ENCODE measurements at places on chromosomes 7 and 10. TPM values are rescaled to one million over a fixed set of nuclear protein-coding genes. Genes with fewer than 3 reads are reported as not detected.

The MMD2 gene
- total RNA-seq: not detected

The CPXM2 gene
- 11.6 TPM for total RNA-seq

The LIPF gene
- not detected for total RNA-seq

The AOAH gene
- 9.5 TPM for total RNA-seq

The TMEM229A gene
- 0.55 TPM for total RNA-seq

The CLDN4 gene
- total RNA-seq: 9.4 TPM

The CH25H gene
- 3.8 TPM for total RNA-seq

DNA sequence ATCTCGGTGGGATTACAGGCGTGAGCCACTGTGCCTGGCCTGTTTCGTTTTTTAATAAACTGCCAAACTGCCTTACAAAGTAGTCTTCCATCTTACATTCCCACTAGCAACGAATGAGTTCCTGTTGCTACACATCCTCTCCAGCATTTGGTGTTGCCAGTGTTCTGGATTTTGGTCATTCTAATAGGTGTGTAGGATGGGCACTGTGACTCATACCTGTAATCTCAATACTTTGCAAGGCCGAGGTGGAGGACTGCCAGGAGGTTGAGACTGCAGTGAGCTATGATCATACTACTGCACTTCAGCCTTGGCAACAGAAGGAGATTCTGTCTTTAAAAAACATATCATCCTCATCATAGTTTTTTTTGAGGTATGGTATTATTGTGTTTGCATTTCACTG, 21.4 kb upstream of the RSBN1L start:
- H3K4me3 ChIP-seq: no peak overlapping the region
- H3K36me3 ChIP-seq: no peaks in the 10 kb centered on the region
- no peaks in the 10 kb centered on the region for H3K4me1 ChIP-seq
- no peak overlapping the region for H3K27ac ChIP-seq

DNA sequence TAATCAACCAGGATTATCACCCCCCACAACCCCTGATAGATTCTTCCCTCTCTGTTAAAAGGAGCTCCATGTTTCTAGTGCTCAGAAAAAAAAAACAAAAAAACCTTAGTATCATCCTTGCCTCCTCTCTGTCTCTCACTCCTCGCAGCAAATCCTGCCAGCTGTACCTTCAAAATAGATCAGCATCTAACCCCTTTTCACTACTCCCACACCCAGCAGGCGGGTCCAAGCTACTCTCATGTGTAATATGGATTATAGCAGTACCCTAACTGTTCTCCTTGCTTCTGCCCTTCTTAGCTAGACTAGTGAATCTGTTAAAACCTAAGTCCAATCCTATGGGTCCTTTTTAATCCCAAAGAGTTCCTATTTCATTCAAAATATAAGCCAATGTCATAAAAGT, 667.4 kb downstream of the MAGI2 start:
- H3K4me1 ChIP-seq: no peaks in the 10 kb centered on the region
- no peak overlapping the region for H3K27ac ChIP-seq
- no peak for DNase-seq
- no peak overlapping the region for H3K4me3 ChIP-seq

- H3K4me3 ChIP-seq: no peak overlapping the region
- no peaks in the 10 kb centered on the region for H3K4me1 ChIP-seq
- no peak for DNase-seq
- no peaks in the 10 kb centered on the region for H3K36me3 ChIP-seq
- H3K27me3 ChIP-seq: no peaks in the 10 kb centered on the region
- H3K27ac ChIP-seq: no peak overlapping the region
These were observed 7.1 kb downstream of the ASB10 start for GRCh38 chr7:151179946-151180345.

DNA sequence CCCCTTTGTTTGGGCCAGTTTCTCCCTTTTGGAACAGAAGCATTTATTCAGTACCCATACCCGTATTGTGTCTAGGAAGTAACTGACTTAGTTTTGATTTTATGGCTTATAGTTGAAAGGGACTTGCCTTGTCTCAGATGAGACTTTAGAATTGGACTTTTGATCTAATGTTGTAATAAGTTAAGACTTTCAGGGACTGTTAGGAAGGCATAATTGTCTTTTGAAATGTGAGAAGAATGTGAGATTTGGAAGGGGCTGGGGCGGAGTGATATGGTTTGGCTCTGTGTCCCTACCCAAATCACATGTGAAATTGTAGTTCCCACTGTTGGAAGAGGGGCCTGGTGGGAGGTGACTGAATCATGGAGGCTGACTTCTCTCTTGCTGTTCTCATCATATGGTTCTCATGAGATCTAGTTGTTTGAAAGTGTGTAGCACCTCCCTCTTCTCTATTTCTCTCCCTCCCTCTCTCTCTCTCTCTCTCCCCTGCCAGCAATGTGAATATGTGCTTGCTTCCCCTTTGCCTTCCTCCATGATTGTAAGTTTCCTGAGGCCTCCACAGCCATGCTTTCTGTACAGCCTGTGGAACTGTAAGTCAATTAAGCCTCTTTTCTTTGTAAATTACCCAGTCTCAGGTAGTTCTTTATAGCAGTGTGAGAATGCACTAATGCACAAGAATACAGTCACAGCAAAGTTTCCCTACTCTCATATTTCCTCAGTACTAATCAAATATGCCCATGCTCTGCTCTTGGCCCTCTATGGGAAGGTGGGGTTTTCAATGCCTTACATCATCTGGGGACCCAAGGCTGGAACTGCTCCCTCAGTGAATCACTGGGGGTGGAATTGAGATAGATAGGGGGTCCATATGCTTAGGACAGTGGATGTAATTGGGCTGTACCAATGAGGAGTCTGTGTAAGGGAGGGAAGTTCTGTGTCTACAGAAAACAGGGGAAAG, 17.2 kb upstream of the AKR1C1 start:
- H3K27ac ChIP-seq: no peak overlapping the region
- H3K36me3 ChIP-seq: no peaks in the 10 kb centered on the region
- H3K4me3 ChIP-seq: no peak overlapping the region

DNA sequence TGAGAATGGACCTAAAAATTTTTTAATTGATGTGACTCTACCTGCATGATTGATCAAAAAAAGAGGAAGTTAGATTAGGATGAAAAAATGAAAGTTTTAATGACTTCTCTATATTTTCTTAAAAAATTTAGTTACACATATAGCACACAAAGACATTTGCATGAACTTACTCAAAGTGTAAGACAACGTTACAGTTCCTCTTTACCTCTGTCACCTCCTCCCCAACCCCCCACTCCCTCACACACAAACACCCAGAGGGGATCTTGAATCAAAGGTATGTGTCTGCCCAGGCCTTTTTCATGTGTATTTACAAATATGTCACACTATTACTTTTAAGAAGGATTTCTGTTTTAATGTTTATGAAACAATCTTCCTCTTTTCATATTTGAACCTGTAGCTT, 20.6 kb upstream of the CDCA7L start:
- H3K27me3 ChIP-seq: no peaks in the 10 kb centered on the region
- no peaks in the 10 kb centered on the region for H3K4me1 ChIP-seq
- H3K27ac ChIP-seq: no peak overlapping the region
- no peak overlapping the region for H3K4me3 ChIP-seq

DNA sequence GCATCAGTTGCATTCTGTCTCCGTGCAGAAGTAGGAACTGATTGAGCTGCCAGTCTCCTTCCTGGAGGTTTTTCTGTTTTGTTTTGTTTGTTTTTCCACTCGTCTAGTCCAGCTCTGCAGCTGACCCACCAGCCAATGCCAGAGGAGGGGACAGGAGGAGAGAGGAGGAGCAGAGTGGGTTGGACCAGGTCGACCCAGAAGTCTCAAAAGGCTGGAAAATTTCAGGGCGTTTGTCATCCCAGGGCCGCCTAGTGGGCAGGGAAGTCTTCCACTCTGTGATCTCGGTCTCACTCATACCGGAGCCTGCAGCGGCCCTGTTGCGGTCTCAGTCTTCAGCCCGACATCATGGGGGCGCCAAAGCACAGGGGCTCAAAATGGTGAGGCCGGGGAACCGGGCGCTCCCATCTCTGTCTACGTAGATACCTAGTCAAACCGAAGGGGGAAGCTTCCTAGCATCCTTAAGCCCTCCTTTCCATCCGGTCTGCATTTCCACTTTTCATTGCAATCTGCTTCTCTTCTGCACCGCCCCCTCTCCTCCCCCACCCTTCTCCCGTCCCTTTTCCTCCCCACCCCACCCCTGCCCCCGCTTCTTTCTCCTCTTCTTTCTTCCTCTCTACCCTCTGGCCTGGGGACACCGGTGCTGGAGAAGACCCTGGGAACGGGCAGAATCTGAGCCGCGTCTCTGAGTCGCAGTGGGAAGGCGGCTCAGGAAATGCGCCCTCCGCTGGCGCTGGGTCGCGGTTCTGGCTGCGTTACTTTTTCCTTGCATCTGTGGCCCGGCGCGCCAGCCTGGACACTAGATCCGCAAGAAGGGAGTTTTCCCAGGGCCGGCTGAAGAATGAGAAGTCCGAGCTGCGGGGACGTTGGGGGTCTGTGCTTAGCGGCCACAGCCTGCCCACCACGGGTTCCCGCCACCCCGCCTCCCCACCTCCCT, 16.2 kb upstream of the PAX2 start:
- no peak overlapping the region for H3K27ac ChIP-seq
- DNase-seq: peak; percentile 21
- H3K27me3 ChIP-seq: no peaks in the 10 kb centered on the region
- no peaks in the 10 kb centered on the region for H3K36me3 ChIP-seq

- peak within 1 kb of the TSS; percentile 84 for H3K27ac ChIP-seq
- DNase-seq: peak; percentile 93
- peaks cover 40% of the 10 kb centered on the region for H3K4me1 ChIP-seq
- H3K4me3 ChIP-seq: peak within 1 kb of the TSS; percentile 69
These were observed at the start of gene DEPP1 for GRCh38 chr10:44978570-44979280. DEPP1 (minus strand) TSS chr10:44978809; CDS start chr10:44978030, 779 bp downstream.

- no peak for DNase-seq
- no peaks in the 10 kb centered on the region for H3K27me3 ChIP-seq
- peaks cover 6% of the 10 kb centered on the region for H3K4me1 ChIP-seq
- no peak overlapping the region for H3K27ac ChIP-seq
These were observed 71.5 kb downstream of the CUBN start for GRCh38 chr10:17058093-17058492.

- no peak overlapping the region for H3K27ac ChIP-seq
- H3K36me3 ChIP-seq: no peaks in the 10 kb centered on the region
- DNase-seq: no peak
- H3K4me3 ChIP-seq: no peak overlapping the region
These were observed 15.1 kb downstream of the FBXL13 start for GRCh38 chr7:103059471-103059870.

DNA sequence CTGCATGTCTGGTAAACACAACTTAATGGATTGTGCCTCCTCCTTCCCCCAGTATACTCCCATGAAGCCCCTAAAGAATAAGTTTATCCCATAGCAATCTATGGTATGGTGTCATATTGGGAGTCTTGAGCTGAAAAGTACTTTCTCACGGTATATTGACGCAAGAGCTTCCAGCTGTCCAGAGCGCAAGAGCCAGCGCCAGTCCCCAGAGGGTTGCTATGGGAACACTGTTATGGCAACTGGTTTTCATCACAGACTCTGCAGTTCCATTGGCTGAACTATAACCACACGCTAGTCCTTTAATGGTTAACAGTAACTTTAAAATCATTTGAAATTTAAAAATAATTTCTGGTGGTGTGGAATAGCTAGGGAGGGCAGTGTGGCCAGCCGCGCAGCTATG, 46.9 kb downstream of the PRPF18 start:
- H3K4me3 ChIP-seq: no peak overlapping the region
- H3K27me3 ChIP-seq: no peaks in the 10 kb centered on the region
- no peaks in the 10 kb centered on the region for H3K36me3 ChIP-seq
- peak; percentile 27 for DNase-seq
- H3K4me1 ChIP-seq: no peaks in the 10 kb centered on the region
- no peak overlapping the region for H3K27ac ChIP-seq

DNA sequence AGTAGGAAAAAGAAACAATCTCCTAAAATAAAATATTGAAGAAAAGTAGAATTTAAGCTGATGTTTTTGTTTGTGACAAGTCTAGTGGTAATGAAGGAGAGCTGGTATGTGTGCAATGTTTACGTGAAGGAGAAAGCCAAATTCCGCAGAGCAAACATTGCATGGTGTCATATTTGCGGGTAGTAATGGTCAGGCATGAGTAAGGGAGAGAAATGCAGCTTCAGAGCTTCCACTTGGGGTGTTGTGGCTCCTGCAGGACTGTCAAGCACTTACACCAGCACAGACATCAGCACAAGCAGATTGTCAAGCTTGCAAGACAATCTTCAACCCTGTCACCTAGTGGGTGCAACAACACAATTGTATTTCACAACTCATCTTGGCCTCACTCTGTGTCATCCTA, 136.5 kb upstream of the ETV1 start:
- no peak overlapping the region for H3K4me3 ChIP-seq
- no peaks in the 10 kb centered on the region for H3K4me1 ChIP-seq
- H3K36me3 ChIP-seq: no peaks in the 10 kb centered on the region
- no peak overlapping the region for H3K27ac ChIP-seq
- no peaks in the 10 kb centered on the region for H3K27me3 ChIP-seq

- DNase-seq: no peak
- H3K4me1 ChIP-seq: no peaks in the 10 kb centered on the region
- no peak overlapping the region for H3K4me3 ChIP-seq
These were observed 27.0 kb downstream of the BLNK start for GRCh38 chr10:96244354-96244753.

Data from ovary (tissue), 10 donors.